ENCODE measurements at places on chromosomes 5 and 9.

GRCh38 chr5:61482980-61483379, 150.9 kb downstream of the ZSWIM6 start:
- no peak for DNase-seq

DNA sequence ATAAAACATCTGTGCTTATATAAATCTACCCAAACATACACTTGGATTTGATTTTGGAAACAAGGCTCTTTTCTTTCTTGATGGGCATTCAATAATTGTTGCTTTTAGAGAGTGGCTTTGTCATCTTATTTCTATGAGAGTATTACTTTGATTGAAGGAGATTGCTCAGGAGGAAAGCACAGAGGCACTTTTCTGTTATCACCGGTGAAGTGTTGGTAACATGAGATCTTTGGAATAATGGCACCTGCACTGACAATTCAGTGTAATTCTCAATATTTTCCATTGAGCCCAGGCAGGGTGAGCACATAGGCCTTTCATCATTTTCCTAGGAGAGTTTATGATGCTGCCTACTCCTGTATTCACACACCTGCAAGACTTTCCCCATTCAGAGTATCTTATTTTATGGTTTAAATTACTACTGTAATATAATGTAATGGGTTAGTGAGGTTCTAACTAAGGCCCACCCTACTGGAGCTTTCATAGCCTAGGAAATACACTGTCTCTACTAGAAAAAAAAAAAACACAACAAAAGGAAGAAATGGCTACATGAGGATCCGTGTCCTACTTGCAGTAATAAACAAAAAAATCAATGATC, 244.3 kb downstream of the DENND1A start:
- DNase-seq, result no peak

DNA sequence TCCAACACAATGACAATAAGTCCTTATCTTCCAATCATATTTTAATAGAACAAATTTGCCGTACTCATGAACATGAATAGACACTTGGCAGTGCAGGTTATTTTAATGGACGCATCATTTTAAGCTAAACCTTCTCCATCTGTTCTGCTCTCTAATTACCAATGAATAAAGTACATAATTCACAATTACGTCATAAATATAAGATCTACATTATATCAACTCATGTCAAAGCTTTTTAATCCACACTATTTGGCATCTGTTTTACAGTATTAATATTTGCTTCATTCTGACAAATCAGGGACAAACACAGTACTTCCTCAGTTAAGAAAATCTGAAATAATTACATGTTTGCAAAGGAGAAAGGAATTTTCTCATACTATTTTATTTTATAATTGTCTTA, 344.1 kb upstream of the DMAC1 start:
- DNase-seq, result no peak

GRCh38 chr9:132169672-132170392, 8.0 kb downstream of the NTNG2 start:
- peak; percentile 62 for DNase-seq

GRCh38 chr5:50299896-50300295, 141.2 kb downstream of the EMB start:
- no peak for DNase-seq

- no peak for DNase-seq
These were observed 113.6 kb upstream of the FER start for GRCh38 chr5:108634010-108634616.

GRCh38 chr5:146249801-146250200, 46.4 kb downstream of the RBM27 start:
- no peak for DNase-seq

- no peak for DNase-seq
These were observed 15.0 kb downstream of the TBC1D2 start for GRCh38 chr9:98240475-98240874.

- no peak for DNase-seq
These were observed 3.5 kb downstream of the PIP5K1B start for GRCh38 chr9:68708513-68708912.

DNA sequence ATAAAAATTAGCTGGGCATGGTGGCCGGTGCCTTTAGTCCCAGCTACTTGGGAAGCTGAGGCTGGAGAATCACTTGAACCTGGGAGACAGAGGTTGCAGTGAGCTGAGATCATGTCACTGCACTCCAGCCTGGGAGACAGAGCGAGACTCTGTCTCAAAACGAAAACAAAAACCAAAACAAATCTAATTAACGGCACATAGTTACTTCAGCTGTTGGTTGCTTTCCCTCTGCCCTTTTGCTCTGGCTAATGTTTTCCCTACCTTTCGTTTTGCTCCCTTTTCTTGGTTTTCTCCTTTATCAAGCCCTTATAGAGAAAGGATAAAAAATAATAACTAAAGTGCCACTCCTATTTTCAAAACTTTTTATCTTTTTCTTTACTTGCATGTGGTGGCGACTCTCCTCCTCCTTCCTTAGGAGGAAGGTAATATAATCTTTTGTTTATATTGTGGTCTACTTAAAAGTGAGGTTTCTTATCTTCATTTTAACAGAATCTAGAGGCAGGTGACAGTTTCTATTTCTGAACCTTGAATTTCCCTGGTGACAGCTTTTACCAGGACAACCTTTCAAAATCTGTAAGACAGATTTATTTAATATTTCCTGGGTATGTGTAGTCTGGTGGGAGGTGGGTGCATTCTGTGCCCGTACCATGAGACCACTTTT, 125.4 kb downstream of the ARHGEF28 start:
- DNase-seq, result no peak

DNA sequence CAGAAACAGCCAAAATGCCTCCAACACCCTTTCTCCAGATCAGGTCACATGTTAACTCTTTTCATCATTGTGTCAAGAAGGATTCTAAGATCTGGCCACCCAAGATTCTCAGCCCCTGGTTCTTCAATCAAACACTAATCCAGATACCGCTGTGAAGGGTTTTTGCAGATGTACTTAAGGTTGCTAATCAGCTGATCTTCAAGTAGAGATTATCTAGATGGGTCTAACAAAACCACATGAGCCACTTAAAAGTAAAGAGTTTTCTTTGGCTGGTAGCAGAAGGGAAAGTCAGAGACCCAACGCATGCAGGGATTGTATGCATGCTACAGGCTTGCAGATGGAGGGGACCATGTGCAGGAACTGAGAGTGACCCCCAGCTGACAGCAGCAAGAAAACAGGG, 267.9 kb downstream of the CDK5RAP2 start:
- DNase-seq, result no peak

- DNase-seq, result no peak
These were observed 148.3 kb upstream of the IER5L start for GRCh38 chr9:129326061-129327005.

DNA sequence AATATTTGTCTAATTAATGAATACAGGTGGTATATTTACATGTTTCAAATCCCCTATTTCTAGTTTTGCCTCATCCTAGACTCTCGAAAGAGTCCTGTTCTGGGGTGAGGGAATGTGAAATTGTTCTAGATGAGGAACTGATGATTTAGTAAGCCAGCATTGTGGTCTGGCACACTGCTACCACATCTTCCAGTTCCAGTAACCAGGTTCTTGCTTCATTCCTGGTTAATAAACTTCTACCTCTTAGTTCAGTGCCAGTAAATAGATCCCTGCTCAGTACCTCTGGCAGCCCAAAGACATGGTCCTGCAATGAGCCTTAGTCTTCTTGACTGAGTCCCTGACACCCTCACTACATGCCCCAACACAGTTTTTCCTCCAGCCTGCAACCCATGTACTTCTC, 207.7 kb downstream of the SREK1 start:
- no peak for DNase-seq

DNA sequence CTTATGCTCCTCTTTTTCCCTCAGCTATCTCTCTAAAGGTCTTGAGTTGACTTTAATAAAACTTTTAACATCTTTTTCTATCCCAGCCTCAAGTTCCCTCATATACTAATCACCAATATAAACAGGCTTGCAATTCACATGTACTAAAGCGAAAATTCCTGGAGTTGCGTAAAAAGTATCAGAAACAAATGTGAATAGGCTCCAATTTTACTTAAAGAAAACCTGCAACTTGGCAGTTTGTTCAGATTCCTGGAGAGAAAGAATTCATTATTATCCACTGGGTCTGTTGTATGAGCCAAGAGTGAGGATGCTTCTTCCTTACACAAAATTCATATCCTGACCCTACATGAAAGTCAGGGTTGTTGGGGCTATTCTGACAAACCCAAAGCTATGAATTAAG, 384.2 kb downstream of the DTWD2 start:
- DNase-seq, result no peak

DNA sequence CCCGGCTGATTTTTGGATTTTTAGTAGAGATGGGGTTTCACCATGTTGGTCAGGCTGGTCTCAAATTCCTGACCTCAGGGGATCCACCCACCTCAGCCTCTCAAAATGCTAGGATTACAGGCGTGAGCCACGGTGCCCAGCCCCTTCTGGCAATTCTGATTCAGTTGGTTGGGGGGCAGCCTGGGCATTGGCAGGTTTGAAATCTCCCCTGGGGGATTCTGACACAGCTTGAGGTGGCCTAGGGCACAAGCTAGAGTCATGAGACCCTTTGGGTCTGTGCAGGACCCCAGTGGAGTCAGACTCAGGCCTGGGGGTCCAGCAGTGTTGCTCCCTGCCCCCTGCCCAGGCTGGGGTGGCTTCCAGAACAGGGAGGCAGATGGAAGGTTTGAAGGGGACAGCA, 239.8 kb downstream of the PBX3 start:
- DNase-seq, result peak; percentile 4

DNA sequence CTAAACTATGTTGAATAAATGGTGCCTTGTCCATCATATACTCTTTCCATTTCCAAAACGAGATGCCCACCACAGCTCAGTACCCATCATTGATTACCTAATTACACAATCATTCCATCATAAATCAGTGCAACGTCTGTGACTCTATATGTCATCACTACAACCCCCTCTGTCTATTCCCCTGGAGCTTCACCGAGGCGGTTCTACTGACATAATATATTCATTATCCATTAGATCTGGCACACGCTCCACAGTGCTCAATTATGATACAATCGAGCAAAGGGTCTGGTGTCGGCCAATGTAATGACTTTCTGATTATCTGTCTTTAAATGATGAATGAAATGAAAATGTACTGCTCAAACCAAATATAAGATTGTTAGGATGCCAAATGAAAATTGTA, 1737.7 kb upstream of the WWC1 start:
- DNase-seq, result no peak

DNA sequence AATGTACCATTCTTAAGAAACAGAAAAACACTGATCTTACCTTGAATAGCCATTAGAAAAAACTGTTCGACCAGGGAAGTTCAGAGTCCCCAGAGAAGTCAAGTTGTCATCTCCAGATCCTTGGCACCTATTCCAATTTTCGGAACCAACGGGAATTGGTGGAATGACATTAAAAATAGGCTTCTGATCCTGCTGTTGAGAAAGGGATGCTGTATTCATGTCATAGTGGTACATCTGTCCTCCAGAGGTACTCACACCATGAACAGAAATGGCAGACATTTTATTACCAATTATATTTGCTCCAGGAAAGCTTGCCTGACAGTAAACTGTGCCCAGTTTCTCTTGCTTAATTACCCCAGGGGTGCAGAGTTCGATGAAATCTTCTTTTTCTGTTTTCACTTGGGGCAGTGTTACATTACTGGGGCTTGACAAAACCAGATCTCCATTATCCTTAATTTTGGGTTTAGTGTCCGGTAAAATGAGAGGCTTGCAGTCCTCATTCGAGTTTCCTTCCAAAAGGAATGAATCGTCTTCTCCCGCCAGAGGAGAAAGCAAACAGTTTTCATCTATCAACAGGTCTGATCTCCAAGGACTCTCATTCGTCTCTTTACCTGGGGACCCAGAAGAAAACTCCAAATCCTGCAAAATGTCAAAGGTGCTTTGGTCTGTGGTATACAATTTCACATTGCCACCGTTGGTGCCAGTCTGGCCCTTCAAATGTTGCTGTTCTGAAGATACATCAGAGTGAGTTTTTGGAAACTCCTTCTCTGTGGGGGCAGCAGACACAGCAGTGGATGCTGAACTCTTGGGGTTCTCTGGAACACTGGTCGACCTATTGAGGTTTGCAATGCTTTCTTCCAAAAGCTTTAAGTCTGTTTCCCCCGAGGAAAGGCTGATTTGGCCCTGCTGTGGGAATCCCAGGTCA, 3.6 kb downstream of the NR3C1 start:
- no peak for DNase-seq

GRCh38 chr5:92981001-92981400, 600.0 kb downstream of the NR2F1-AS1 start:
- DNase-seq, result no peak

- no peak for DNase-seq
These were observed 76.6 kb upstream of the ABCA1 start for GRCh38 chr9:105004466-105005090.

DNA sequence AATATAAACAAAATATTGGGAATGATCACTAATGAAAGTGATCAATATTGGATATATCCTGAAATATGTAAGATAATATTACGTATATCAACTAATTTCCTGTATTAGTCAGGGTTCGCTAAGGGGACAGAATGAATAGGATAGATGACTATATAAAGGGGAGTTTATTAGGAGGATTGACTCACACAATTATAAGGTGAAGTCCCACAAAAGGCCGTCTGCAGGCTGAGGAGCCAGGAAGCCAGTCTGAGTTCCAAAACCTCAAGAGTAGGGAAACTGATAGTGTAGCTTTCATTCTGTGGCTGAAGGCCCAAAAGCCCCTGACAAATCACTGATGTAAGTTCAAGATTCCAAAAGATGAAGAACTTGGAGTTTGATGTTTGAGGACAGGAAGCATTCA, 561.1 kb downstream of the PRDM9 start:
- no peak for DNase-seq

DNA sequence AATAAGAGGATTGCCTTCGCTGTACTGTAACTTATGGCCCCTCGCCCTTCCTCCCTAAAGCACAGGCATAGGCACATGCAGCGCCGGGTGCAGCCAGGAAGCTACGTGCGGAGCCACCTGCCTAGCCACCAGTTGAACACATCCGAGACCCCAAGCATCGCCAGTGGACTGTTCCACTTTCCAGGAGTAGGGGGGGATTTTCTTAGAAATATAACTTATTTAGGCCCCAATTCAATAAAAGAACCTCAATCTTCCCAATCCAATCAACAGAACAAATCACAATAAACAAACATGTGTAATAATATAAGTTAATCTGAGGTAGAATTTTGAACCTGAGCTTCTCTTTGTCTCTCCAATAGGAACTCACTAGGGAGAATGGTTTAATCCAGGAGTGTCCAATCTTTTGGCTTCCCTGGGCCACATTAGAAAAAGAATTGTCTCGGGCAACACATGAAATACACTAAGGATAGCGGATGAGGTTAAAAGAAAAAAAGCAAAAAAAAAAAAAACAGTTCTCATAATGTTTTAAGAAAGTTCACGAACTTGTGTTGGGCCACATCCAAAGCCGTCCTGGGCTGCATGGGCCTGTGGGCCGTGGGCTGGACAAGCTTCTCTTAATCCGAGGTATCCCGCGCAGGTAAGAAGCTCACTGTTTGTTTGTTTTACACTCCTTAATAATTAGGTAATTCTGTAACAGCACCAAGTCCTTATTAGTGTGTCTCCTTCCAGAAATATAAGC, 22.0 kb upstream of the NIPBL start:
- no peak for DNase-seq

- DNase-seq, result no peak
These were observed 59.5 kb downstream of the COL27A1 start for GRCh38 chr9:114214686-114215414.

- DNase-seq, result peak; percentile 68
These were observed 722 bp downstream of the SLC22A4 start for GRCh38 chr5:132294728-132295504.
